ENCODE measurements at places on chromosomes 12 and 14. TPM values are rescaled to one million over a fixed set of nuclear protein-coding genes. Genes with fewer than 3 reads are reported as not detected.

DNA sequence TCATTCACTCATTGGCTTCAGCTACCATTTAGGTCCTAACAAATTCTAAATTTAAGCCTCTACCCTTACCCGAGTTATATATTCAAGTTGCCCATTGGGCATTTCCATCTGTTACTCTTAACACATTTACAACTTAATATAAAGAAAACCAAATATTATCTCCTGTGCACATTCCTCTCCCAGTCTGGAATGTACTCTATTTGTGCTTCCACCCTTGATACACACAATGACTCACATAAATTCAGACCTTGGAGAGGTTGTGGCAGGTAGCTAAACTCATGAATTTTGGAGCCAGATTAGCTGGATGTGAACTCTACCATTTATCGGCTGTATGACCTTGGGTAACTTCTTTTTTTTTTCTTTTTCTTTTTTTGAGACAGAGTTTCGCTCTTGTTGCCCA lies 51.1 kb downstream of the BRMS1L start:
- DNase-seq, result no peak

DNA sequence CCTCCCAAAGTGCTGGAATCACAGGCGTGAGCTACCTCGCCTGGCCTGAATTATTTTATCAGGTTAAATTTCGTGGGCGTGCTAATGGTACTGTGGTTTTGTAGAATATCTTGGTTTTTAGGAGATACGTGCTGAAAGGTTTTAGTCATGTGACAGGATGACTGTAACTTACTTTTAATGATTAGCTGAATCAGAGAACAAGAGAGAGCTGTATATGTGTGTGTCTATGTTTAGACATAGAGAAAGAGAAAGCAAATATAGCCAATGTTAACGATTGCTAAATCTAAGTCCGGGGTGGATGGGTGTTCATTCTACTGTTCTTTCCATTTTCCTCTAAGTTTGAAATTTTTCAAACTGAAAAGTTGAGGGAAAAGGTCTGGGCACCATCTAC lies 9.2 kb upstream of the PNMA1 start:
- no peak for DNase-seq

DNA sequence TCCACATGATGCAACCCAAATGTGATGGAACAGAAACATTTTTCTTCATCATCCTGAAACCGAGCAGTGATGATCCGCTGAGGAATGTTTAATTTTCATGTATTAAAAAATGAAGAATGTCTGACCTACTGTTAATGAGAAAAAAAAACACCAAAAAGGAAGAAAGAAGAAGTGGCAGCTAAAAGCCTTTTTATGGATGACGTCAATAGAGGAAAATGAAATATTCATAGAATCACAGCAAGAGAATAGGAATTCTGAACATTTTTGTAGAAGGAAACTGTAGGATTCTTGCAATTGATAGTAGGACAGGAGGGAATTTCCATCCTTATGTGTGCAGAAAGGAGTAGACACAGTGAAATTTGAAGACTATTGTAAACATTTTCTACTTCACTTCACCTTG lies 112.9 kb downstream of the PRKCH start:
- DNase-seq, result no peak

Gene LRRC43
- 1.9 TPM for total RNA-seq

GRCh38 chr12:15393995-15394394 lies 71.7 kb downstream of the PTPRO start:
- no peak for DNase-seq

- no peak for DNase-seq
Measured at GRCh38 chr12:41621291-41621690, 433.2 kb downstream of the PDZRN4 start.

GRCh38 chr12:16606991-16607390 lies 1.0 kb upstream of the LMO3 start:
- no peak for DNase-seq

Gene ANKRD33
- 0.09 TPM for total RNA-seq

DNA sequence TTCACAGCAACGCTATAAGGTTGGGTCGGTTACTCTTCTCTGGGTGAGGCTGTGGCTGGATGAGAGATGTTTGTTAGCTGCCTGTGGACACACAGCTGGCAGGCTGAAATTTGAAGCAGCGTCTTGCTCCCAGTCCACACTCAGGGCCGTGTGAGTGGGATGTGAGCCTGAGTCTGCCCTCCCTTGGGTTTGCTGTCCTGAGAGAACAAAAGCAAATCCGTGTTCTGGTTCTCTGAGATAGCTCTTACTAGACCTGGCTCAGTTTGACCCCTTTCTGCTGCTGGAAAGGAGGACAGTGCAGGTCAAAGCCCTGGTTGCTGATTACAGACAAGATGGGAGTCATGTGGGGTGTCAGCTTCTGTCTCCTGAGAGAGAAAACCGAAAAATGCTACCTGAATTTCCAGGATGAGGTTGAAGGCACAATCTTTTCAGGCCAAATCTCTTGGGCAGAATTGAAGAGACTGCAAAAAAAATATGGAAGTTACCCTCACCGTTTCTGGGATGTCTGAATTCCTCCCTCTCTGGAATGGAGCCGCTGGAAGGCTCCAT lies 270.8 kb downstream of the ZFP36L1 start:
- DNase-seq, result no peak

- no peak for DNase-seq
Measured at GRCh38 chr14:60861545-60862140, 119.2 kb downstream of the TRMT5 start.

GRCh38 chr14:71555654-71556559 lies 376.3 kb upstream of the RGS6 start:
- no peak for DNase-seq

Gene CDK2
- total RNA-seq, result 25.7 TPM

Gene KLRD1
- 0.27 TPM for total RNA-seq

DNA sequence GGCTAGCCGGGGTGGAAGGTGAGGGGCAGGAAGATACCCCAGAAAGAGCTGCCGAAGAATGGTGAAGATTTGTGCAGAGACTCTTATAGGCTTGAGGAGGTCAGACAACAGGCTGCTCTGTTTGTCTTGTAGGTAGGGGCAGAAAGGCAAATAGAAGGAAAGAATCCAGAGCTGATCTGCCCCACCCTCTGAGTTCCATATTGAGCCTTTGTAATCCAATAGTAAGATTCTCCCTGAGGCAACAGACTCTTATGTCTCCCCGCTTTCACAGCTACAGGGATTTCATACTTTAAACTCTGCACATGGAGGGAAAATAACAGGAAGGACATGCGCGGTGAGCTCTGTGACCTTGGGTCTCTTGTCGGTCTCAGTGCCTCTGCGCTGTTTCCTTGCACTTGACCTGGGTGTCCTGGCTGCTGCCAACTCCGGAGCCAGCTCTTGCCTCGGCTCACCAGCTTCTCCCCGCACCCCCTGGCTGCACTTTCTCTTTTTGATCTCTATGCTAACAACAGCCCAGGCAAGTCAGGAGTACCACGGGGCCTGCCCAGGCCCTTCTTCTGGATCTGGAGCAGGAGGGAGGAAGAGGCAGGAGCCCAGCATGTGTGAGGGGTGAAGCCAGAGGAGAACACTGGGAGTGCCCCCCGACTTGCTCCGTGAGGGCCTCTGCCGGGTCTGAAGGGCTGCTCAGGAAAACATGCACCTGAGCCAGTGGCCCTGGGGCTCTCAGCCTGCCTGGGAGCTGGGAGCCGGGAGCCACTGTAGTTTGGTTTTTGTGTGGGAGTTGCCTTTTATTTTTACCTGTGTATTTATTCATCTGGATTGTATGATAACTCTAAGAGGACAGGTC lies 75.8 kb downstream of the PPP1R36 start:
- DNase-seq, result no peak

DNA sequence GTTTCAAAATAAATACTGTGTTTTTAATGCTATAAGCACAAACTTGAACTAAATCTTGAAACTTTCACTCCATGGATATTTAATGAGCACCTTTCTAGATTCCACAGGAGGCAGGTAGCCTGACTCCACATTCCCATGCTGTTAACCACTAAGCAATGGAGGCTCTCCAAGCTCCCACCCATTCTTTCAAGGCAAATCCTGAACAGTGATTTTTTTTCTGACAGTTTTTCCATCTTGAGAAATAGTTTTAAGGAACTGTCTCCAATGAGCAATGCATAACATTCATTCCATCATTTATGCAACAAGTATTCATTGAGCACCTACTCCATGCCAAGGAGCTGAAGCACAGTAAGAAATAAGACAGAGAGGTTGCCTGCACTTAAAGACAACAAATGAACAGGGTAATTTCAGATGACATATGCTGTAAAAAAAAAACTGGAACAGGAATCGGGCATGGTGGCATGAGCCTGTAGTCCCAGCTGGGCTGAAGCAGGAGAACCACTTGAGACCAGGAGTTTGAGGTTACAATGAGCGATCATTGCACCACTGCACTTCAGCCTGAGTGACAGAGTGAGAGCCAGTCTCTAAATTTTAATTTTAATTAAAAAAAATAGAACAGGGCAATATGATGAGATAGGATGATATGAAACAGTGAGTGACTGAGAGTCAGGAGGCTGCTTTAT lies 102.3 kb upstream of the CPSF6 start:
- no peak for DNase-seq
